ENCODE measurements at places on chromosomes 3 and 15.

- no peak for DNase-seq
Observed at GRCh38 chr3:156659260-156659659, 15.1 kb upstream of the TIPARP start.

DNA sequence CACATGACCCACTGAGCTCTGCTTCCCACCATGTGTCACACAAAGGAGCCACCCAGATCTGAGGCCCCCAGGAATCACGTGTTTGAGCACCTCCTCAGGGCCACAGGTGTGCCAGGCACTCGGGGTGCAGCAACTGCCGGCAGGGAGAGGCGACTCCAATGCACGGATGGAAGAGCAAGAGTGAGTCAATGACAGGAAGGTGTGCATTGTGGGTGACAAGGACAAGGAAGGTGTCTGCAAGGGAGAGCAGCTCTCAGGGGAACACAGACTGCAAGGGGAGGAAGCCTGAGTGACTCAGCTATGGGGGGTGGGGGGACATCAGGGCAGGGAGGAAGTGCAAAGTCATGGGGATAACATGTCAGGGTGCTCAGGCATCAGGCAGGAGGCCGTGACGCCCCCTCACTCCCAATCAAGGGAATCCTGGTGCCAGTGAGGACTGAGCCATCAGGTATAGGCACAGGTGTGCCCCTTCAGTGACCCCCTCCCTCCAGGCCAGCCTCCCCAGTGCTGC, 67.4 kb downstream of the NUP210 start:
- no peak for DNase-seq

DNA sequence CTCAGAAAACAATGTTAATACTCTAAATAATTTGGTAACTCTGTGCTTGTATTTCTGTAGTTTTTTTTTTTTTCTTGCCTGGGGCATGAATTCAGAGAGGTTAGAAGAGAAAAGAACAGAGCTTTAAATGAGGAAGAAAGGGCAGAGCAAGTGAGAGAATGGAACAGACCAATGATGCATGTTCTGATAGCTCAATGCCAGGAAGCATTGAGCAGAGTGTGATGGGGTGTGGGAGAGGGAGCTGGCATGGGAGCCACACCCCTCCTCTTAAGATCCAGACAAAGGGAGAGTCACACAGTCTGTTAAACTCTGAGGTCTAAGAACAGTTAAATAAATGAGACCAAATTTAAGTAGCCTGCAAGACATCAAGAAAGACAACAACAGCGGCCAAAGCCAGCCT, 538.6 kb downstream of the TUSC7 start:
- DNase-seq = no peak

- DNase-seq = no peak
Observed at GRCh38 chr15:36614016-36614415, 34.6 kb downstream of the CDIN1 start.

- no peak for DNase-seq
Observed at GRCh38 chr15:78035321-78035751, 42.2 kb downstream of the TBC1D2B start.

- DNase-seq = no peak
Observed at GRCh38 chr3:59865351-59865750, 815.5 kb upstream of the CFAP20DC start.

- no peak for DNase-seq
Observed at GRCh38 chr3:133825969-133826727, 20.5 kb downstream of the SRPRB start.

DNA sequence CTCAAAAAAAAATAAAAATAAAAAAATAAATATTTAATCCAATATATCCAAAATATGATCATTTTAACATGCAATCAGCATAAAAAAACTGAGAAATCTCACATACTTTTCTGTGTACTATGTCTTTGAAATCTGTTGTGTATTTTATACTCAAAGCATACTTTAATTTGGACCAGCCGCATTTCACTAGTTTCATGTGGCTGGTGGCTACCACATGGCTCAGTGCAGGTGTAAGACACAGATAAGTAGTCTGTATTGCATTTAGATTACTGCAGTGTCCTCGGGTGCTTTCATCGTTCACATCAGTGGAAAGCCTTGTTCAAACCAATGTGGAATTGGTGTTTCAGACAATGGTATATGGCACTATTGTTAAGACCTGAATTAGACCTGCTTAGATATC, 11.0 kb downstream of the CRTC3 start:
- DNase-seq = no peak

- DNase-seq = no peak
Observed at GRCh38 chr15:35305946-35306345, 220.9 kb upstream of the NANOGP8 start.

- DNase-seq = no peak
Observed at GRCh38 chr15:83588441-83588840, 65.5 kb upstream of the ADAMTSL3 start.

DNA sequence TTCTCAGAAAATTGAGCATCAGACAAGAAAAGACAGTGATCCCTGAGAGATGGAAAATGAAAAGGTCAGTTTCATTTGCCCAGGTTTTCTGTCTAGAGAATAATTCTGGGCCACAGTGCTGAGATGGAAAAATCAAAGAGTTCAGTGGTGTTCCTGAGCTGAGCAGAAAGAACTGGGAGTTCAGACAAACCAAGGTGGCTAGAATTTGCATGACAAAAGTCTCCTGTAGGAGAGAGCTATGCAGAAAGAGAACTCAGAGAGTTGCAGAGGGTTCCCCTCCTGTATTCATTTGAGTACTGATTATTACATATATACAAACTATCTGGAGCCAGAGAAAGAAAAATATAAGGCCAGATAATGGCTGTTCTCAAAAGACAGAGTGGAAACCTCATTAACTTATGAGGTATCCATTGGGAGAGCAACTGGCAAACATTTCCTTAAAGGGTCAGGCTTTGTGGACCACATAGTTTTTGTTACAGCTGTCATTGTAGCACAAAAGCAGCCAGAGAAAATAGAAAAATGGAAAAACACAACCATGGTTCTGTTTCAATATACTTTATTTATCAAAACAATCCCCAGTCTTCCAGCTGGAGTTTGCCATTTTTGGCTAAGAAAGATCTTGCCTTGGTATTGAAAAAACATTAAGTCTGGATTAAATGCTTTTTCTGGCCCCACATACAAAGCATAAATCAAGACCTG, 1004.1 kb downstream of the TBL1XR1 start:
- peak; percentile 59 for DNase-seq
